ENCODE measurements at places on chromosomes 13 and 19.
A peak's percentile ranks its signal among the peaks of the same experiment; 100 is the strongest.

DNA sequence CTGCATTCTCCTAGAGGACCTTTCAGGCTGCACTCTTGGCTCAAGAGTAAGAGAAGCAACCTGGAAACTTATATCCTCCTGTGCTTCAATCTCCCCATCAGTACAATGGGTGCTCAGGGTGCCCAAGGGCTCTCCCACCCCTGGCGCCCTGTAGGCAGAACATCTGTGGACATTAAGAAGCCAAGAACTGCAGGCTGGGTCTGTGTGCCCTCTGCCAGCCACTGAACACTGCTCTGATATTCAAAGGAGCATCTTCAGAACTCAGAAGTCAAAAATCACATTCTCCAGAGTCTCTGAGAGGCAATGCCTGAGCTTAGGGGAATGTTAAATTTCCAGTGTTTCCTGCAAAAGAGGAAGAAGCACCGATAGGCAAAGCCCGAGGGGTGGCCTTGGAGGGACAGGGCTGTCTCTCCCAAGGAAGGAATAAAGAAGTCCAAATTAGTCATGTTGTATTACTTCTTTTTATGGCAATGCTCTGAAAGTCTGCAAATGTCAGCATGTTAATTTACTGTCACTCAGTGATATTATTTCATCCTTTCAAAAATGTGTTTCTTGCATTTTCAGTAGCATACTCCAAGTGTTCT is 88.1 kb downstream of the TSHZ3 start:
- no peak for DNase-seq

DNA sequence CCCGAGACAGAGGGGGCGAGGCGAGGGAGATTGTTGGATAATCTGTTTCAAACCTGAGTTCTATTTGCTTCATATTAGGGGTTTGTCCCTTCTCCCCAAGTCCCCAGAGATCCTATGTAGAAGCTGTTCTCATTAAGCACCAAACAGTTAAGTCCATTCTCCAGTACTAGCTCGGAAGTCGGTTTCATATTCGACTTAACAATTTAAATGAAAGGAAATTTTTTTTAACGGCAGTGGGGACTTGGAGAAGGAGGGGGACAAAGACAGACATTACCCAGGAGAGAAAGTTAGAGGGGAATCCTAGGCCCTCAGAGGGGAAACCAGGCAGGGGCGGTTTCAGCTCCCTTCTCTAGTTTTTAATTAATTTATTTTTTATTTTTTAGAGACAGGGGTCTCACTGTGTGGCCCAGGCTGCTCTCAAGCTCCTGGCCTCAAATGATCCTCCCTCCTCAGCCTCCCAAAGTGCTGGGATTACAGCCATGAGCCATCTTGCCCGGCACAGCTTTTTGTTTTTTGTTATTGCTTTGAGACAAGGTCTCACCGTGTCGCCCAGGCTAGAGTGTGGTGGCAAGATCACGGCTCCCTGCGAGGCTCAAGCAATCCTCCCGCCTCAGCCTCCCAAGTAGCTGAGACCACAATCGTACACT is 13.7 kb upstream of the TLE2 start:
- no peak for DNase-seq

- no peak for DNase-seq
These were observed 3.7 kb upstream of the FCER2 start for GRCh38 chr19:7705387-7706187.

DNA sequence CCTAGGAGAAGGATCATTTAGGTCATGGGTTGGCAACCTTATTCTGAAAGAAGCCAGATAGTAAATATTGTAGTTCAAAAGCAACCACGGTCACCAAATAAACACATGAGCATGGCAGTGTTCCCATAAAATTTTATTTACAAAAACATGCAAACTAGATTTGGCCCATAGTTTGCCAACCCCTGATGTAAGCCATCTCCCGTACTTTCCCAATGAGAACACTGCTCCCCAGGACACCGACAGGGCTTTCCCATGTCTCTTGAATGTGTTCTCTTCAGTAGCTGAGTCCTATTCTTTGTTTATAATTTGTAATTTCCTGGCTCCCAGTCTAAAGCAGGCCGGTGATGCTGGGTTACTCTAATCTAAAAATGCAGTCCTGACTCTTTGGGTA is 239.6 kb downstream of the LHFPL6 start:
- no peak for DNase-seq

DNA sequence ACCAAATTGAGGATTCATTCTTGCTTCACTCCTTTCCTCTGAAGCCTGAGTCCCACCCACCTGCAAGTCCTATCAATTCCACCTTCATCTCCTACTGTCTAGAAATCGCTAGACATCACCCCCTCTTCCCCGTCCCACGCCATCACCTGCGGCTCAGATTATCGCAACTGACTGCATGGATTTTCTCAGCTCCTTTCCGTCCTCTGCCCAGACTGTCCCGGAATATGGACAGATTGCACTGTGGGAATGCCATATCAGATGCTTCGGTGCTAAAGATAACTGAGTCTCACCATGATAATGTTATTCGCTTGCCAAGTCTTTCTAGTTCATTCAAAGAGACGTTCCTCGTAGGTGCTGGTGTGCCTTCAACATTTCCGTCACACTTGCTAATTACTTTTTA is 66.4 kb upstream of the USP29 start:
- DNase-seq = no peak

DNA sequence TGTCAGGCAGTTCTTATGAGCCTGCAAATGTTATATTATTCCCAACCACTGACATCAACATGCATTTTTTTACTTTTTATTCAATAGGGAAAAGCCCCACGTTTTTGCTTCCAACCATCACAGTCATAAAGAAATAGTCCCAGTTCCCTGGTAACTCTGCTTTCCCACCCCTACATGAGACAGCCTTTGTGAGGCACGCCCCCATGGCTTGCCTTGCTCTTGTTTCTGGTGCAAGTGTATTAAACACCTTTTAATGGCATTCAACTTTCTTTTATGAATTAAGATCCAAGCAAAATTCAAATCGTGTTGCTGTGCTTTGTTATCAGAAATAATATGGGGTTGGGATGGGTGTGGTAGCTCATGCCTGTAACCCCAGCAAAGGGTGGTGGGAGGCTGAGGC is 54.2 kb upstream of the ZNF429 start:
- no peak for DNase-seq

- no peak for DNase-seq
These were observed 67.4 kb upstream of the CLDN10 start for GRCh38 chr13:95485045-95485517.

DNA sequence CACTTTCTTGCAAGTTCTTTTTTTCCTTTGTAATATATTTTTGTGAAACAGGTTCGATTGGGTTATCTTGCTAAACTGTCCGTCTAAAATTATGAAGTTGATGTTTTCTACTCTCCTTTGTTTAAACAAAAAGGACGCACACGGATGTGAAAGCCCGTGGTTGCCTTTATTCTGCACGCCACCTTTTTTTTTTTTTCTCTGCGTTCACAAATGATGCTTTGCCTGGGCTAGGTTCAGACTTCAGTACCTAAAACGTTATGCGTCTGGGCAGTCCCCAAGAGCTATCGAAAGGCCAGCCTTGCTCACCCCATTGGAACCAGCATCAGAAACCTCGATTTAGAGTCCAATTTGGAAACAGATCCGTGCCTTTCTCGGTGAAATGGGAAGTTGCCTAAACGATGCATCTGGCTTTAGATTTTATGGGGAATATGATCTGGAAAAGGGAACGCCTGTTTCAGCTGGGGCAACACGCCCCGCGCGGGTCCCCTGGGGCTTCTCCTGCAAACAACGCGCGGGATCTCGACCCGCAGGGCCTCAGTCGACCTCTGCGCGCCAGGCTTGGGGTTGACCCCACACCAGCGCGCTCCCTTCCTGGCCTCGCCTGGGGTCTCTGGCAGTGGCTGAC is 113.9 kb downstream of the KCNRG start:
- peak; percentile 39 for DNase-seq

DNA sequence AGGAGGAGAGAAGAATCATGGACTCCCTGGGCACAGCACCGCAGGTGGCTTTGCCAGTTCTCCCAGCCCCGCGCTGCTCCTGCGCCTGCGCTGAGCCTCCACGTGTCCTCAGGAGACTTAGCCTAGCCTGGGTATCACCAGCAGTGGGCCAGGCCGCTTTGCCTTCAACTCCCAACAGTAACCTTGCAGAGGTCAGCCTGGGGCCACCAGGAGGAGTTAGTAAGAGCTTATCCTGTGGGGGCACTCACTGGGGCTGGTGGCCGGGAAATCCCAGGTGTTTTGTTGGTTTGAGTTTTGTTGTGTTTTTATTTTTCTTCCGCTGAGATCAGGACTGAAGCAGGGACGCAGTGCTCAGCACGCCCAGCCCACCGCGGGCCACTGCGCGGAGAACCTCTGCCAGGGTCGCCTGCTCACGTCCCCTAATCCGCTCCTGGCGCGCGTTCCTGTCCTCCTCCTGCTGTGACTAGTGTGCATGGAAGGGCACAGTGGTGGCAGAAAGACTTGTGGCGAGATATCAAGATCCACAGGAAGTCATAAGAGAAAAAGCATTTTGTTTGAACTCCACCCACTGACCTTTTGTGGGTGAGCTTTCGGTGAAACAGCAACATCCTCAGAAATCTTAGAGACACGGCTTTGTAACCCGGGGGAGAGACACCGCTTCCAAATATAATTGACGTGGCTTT is 207.4 kb upstream of the RFC3 start:
- DNase-seq = peak; percentile 27

DNA sequence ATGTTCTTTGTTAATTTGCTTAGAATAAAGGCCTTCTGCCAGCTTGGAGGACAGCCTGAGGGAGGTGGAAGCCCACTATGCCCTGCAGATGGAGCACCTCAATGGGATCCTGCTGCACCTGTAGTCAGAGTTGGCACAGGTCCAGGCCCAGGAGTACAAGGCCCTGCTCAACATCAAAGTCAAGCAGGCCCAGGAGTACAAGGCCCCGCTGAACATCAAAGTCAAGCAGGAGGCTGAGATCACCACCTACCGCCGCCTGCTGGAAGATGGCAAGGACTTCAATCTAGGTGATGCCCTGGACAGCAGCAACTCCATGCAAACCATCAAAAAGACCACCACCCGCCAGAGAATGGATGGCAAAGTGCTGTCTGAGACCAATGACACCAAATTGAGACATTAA is 41.7 kb downstream of the ZNF85 start:
- DNase-seq = no peak

Data from left renal pelvis (tissue), 4 donors.